ENCODE measurements at places on chromosomes 7 and 10.

- DNase-seq: no peak
Measured at GRCh38 chr7:70208236-70209063, 610.2 kb downstream of the AUTS2 start.

DNA sequence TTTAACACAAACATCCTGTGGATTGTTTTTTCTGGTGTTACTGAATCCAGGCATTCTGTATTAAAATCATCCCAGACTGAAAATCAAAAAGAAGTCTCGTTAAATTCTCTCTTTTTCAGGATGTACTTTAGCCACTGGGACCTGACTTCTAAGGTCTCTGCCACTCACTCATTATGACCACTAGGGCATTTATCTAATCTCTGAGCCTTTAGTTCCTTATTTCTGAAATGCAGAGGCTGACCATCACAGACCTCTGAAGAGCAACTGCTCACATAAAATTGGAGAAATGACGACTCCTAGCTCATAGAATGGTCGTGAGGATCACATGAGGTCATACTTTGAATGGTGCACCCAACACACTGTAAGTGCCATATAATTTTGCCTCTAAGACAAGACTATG, 63.2 kb downstream of the KCNMA1 start:
- DNase-seq: no peak

- DNase-seq: no peak
Measured at GRCh38 chr7:23410446-23411183, 59.7 kb downstream of the IGF2BP3 start.

DNA sequence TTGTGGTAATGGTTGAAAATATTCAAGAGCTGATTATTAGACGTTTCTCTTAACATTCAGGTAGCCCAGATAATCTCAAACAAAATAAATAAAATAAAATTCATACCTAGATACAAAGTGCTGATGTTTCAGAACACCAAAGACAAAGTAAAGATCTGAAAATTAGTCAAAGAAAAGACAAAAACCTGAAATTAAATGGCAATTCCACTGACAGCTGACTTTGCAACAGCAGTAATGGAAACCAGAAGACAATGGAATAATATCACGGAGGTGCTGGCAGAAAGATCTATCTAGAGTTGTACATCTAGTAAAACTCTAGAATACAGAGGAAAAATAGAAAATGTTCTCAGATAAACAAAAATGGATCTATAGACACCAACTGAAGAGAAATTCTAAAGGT, 58.0 kb upstream of the IKZF1 start:
- peak; percentile 8 for DNase-seq

- peak; percentile 64 for DNase-seq
Measured at GRCh38 chr10:35335133-35336083, 901 bp upstream of the CCNY start.

DNA sequence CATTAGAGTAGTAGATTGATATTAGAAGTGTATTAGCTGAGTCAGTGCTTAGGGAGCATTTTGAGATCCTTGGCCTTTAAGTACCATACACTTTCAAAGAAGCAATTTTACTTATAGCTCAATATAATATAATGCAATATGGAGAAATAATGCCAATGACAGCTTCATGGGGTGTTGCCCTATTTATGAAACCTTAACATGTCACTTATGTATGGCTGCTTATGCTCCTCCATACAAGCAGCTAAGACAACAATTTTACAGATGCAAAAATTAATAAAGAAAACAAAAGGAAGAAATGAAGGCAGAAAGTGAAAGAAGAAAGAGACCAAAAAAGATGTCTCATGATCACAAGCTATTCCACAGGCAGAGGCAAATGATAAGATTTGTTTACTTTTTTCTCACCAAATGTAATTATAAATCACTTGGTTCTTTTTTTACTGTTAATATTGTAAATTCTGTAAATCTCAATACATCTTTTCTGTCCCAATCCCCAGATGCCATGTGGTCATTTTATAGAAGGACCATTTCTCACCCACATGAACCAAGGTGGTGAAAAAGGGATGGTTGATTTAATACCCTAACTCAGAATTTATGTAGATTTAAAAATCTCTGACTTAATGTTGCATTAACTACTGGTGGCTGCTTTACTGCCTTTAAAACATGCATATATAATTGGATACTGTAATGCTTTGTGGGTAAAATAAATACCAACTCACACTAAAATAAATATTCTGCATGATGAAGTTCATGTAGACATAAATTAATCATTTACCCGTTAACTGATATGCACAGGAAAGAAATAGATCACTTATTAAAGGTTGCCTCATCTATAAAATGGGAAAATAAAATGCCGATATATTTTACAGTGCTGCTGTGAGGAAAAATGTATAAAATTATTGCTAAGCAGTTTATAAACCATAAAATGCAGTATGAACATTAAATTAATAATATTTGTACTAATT, 33.5 kb upstream of the RHOBTB1 start:
- peak; percentile 54 for DNase-seq

DNA sequence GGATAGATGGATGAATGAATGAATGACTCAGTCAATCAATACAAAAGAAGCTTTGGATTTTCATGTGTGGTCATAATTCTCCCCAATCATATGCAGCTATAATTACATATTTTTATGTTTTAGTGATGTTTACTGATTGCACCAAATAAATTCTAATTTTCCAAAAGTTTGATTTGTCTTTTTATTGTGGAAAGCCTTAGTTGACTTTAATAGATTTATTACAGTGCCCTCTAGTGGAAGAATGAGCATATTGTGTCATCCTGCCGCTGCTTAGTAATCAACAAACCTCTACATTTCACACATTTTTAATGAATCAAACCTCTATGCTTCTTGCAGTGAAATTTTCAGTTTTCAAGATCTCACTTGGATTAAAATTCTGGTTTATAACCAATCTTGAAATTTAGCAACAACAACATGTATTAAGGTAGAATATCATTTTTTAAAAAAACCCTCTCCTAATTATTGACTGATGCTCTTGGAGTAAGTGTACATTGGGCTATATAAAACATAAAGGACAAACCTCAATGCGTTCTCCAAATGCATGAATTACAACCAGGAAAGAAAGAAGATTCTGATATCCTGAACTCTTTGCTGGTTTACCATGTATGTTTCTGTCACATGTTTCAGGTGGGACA, 55.6 kb upstream of the PNLIP start:
- DNase-seq: peak; percentile 32

DNA sequence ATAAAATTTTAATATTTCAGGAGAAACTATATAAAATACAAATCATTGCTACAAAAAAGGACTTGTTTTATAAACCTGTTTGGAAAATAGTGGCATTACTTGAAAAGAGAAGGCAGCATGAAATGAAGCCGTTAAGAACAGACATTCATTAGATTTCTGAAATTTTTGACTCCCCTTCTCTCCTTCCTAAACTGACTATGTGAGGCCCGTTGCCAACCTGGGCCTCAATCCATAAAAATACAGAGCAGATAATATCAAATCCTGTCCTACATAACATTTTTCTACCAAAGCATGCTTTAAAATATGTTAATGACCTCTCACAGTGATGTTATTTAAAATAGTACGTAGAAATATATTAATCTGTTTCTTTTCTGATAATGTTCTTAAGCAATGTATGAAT, 34.5 kb upstream of the ING3 start:
- DNase-seq: no peak

GRCh38 chr7:31664890-31665289, 22.1 kb upstream of the PPP1R17 start:
- DNase-seq: no peak

GRCh38 chr10:126041804-126042231, 145.5 kb downstream of the FANK1 start:
- DNase-seq: peak; percentile 71

DNA sequence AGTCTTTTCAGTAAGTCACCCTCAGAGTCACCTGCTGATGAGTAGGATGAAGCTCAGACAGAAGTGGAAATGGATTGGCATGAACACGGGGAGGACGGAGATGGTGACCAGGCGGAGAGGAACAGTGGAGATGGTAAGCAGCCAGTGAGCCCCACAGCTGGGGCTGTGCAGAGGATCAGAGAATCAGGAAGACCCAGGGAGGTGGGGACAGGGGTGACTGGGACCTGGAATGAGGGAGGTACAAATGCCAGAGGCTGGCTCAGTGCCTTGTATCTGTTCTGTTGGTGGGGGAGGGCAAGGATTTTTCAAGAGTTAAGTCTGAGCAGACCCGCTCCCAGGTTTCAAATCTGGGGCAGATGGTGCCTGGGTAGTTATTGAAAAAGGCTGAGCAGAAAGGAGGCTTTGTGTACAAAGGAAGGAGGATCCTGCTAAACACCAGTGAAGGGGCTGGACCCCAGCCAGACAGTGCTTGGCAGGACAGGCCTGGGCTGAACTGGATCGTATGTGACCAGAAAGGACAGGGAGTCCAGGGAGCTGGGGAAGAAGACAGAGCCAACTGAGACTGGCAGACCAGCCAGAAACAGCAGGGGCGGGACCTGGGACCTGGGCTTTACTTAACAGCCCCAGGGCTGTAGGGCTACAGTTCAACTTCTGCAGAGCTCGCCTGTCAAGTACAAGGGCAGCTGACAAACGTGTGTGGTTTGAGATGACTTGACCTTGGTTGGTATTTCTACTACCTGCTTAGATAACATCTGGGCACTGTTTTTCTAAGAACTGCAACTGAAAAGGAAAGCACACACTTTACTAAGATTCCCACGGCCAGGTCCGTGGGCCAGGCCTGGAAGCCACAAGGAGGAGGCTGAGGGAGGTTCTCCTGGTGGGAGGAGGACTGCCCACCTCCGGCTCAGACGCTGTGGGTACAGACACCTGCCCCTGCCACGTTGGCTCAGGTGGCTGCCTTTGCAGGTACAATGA, 13.2 kb upstream of the FRMPD2 start:
- no peak for DNase-seq

DNA sequence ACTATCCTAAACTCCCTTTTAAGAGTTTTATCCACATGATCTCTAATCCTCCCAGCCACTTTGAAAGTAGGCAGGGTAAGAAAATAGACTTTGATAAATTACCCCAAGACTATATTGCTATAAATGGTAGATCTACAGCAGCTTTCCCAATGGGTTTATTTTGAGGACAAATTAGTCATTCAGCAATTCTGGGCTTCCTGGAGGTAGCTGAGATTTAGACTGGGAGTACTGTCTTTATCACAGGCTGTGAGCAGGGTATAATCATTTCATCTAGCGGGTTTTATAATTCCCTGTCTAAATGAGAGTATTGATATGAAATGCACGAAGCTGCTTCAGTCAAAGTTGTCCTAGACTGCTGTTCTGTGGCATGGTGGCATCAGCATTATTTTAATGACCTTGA, 279.4 kb downstream of the SORCS3 start:
- no peak for DNase-seq

GRCh38 chr7:143519411-143520131, 41.9 kb downstream of the TAS2R41 start:
- DNase-seq: no peak

- no peak for DNase-seq
Measured at GRCh38 chr10:27536437-27536836, 32.3 kb downstream of the RAB18 start.

GRCh38 chr7:9241826-9242225, 808.4 kb downstream of the NXPH1 start:
- no peak for DNase-seq

DNA sequence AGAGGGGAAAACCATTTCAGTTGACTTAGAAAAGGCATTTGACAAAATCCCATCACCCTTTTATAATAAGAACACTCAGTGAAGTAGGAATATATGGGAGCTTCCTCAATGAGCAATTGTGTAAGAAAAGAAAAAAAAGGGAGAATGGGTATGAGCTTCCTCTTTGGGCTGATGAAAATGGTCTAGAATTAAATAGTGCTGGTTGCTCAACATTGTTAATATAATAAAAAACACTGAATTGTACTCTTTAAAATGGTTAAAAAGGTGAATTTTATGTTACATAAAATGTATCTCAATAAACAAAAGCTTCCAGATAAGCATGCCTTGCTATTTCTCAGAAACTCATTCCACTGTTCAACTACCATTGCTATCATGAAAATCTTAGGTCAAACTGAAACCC, 40.6 kb downstream of the LRRC17 start:
- no peak for DNase-seq

- DNase-seq: no peak
Measured at GRCh38 chr10:90274721-90275468, 573.5 kb downstream of the KIF20B start.

GRCh38 chr7:54837168-54837567, 78.2 kb upstream of the SEC61G start:
- DNase-seq: no peak

DNA sequence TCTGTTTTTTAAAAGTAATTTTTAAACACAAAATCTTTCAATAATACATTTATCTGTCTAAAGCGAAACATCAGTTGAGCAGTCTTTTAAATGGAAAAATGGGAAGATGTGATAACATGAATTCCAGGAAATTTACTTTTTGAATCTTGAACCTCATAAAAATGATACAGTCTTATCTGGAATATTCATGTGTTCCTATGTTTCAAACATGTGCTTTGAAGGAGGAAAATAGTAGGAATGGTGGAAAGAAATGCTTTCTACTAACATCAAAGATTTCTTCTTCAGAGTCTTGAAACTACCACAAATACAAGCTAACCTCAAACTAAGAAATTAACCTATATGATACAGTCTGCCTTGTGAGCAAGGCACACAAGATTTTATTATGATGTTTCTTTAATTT, 317.5 kb upstream of the SEMA3A start:
- no peak for DNase-seq

DNA sequence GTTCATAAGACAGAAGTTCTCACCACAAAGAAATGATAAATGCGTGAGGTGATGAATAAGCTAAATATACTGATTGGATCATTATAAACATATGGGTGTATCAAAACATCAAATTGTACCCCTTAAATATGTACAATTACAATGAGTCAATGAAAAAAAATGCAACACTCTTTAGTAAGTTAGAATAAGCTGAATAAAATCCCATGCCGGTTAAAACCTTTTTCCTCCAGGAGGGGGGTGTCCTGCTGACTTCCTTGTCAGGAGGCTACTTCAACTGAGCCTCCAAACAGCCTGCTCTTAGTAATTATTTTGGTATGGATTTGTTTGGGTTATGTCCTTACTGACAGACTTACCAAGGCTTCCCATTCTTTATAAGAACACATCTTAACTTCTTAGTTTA, 649.1 kb downstream of the INHBA start:
- DNase-seq: no peak

GRCh38 chr7:92246360-92247101, 757 bp downstream of the ANKIB1 start:
- DNase-seq: peak; percentile 55

GRCh38 chr7:128059143-128059988, 28.1 kb upstream of the LRRC4 start:
- DNase-seq: no peak

Measured in erythroblast (primary cell).